ENCODE measurements at places on chromosomes 6 and 20.

DNA sequence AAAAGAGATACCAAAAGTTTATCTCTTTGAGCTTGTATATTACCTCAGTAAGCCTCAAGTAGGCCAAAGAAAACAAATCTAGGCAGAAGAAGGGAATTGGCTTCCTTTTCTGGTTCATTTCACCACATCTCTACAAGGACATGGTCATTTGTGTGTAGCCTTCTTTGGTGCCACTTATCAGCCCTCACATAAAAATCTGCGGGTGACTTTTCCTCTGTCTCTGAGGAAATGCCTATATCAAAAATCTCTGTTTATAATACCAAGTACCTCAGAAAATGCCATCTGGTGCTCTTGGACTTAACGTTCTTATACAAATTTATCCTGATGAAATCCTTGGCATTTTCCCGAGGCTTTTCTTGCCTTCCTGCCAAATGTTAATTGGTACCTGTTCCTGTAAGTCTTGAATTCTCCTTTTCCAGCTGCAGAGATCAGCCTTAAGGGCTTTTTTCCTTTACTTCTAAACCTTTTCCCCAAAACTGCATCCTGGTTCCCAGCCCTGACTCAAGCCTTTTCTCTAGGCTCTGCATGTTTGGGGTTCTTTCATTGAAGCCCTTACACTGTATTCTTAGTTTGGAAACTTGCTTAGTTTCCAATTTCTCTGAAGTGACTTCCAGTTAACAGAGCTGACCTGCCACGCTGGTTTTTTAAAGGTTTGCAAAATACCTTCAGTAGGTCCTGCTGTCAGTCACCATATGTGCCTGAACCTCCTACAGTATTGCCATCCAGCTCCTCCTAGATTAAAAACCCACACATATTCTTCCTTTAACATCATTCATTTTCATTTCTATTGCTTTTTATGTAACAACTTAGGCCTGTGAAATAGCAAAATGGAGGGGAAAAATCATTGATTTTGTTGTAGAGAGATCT lies 191.2 kb upstream of the PREP start:
- no peak for DNase-seq

- no peak for DNase-seq
Measured at GRCh38 chr6:155444120-155444917, 11.3 kb downstream of the NOX3 start.

DNA sequence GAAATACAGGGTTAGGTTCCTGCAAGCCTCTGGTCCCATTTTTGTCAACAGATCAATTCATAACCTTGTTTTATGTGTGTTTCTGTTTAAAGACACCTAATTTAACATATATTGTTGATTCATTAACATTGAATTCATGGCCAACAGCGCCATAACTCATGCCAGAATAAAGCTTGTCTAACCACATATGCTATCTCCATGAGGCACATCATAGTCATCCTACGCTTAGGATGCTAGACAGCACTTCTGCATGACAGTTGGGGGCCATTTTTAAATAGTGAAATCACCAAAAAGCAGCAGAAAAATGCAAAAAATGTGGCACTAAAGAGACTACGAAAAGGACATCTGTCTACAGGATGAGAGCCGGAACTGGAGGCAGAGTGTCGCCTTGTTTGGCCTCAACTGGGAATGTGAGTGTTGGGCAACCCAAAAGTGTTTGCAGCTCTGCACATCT lies 37.9 kb downstream of the TRAM2 start:
- peak; percentile 73 for DNase-seq

- DNase-seq: no peak
Measured at GRCh38 chr20:45782890-45783289, 8.8 kb downstream of the WFDC3 start.

DNA sequence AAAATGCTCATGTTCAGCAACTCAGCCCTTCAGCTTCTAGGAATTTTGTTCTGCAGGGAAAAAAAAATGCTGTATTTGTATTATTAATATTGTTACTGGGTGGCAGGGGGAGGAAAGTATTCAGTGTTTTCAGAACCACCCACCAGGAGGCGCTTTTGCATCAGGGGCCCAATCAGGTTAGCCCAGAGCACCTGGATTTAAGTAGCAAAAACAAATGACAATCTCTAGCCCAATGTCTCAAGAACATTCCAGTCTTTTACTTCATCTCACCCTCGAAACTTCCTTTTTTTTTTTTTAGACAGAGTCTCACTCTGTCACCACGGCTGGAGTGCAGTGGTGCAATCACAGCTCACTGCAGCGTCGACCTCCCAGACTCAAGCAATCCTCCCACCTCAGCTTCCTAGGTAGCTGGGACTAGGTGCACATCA lies 635 bp upstream of the C20orf203 start:
- DNase-seq: peak; percentile 6

DNA sequence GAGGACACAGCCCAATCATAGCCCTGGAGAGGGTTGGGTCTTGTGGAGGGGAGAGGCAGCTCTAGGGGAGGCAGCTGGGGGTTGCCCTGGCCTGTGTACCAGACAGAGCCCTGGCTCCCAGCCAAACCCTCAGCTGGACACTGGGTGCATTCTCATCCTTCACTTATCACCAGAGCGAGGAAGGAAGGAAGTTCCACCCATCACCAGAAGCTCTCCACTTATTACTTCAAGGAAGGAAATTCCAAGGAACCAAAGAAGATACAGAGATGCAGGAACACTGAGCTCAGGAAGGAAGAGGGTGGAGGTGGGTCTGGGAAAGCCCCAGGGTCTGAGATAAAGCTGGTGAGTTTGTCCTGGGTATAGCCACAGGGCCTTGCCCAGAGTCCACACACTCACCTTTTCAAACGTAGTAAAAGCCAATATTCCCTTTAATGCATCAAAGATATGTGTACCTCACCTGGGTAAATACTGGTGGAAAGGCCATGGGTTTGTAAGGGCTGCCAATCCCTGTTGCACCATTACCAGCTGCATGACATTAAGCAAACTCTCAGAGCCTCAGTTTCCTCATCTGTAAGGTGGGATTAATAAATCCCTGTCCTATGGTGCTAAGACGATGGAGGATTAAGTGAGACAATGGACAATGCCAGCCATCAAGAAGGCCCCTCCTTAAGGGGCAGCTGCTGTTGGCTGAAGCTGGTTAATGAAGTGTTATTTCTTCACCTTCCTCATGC lies 109.7 kb upstream of the NAA20 start:
- DNase-seq: no peak

GRCh38 chr6:75633045-75633444 lies 31.4 kb downstream of the SENP6 start:
- no peak for DNase-seq

DNA sequence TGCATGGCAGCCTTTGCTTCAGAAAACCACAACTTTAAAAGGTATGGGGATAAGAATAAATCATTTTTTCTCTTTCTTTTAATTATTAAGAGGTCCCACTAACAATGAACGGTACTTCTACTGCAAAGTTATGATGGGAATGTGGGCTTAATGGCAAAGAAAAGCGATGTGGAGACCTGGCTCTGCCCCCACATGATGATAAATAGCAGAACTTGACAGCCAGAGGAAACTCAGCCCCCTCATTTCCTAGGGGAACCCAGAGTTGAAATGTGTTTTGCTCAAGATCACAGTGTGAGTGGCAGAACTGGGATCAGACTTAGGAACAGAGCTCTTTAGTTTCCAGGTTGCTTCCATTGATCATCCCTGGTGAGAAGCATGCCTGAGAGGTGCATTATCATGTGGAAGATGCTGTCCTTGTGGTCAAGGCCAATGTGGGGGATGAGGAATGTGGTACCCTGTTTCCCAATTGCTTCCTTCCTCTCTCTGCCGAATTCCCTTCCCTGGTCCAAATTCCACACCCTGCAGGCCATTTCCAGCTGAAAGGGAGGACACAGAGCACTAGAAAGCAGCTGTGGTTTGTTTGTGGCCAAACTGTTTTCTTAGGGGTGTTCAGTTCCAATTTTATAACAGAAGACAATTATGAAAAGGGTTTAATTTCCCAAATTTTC lies 66.0 kb downstream of the BACH2 start:
- no peak for DNase-seq

GRCh38 chr6:136317021-136317694 lies 27.5 kb upstream of the BCLAF1 start:
- peak; percentile 32 for DNase-seq

DNA sequence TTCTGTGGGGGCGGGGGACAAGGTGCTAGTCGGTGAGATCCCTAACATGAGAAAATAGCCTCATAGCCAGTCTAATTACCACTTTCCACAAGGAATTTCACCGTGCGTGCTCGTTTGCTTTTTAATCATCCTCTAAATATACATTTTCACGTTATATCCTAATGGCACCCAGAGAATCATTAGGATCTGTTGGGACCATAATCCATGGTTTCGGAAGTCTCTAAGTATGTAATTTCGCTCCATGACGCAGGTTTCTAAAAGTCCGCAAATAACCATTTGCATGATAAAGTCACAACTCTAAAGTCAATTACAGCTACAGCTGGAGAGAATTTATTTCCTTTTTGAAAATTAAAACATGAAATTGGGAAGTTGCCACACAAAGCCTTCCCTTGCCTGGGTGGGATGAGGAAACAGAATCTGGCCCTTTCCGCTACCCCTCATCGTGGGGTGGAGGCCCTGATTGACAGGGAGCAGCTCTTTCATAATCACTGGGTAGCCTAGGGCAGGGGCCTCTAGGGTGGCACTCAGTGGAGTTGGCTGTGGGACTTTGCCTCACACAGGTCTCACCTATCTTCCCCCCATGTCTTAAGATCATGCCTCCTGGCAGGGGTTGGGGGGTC lies 81.9 kb downstream of the LRFN2 start:
- no peak for DNase-seq

GRCh38 chr20:56748476-56749377 lies 119.6 kb downstream of the TFAP2C start:
- DNase-seq: no peak

- DNase-seq: no peak
Measured at GRCh38 chr6:154624038-154624599, 109.1 kb upstream of the SCAF8 start.

DNA sequence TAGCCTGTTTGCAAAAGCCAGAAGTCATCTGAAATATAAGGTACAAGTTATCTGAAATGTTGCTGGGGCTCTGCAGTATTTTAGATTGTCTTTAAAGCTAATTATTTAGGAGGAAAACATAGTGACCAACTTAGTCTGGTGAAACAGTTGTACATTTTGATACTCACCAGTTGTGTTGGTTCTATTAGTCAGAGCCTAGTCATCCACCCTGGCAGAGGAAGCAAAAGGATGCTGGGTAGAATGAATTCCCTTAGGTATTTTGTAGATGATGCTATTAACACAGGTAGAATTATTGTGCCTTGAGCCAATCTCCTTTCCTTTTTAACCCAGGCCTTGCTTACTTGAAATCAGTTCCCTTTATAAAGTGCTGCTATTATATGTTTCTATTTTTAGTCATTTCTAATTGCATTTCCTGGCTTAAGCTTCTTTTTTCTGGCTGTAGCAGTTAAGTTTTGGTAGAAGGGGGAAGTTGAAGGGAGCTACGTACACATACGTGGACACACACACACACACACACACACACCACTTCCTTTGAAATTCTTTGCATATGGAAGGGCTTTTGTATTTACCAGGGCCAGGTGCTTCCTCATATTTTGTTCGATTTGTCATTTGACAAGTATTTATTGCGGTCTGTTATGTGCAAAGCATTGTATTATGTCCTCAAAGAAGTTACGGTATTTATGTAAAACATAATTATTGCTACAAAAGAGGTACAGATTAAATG lies 82.4 kb downstream of the RTN4IP1 start:
- no peak for DNase-seq

DNA sequence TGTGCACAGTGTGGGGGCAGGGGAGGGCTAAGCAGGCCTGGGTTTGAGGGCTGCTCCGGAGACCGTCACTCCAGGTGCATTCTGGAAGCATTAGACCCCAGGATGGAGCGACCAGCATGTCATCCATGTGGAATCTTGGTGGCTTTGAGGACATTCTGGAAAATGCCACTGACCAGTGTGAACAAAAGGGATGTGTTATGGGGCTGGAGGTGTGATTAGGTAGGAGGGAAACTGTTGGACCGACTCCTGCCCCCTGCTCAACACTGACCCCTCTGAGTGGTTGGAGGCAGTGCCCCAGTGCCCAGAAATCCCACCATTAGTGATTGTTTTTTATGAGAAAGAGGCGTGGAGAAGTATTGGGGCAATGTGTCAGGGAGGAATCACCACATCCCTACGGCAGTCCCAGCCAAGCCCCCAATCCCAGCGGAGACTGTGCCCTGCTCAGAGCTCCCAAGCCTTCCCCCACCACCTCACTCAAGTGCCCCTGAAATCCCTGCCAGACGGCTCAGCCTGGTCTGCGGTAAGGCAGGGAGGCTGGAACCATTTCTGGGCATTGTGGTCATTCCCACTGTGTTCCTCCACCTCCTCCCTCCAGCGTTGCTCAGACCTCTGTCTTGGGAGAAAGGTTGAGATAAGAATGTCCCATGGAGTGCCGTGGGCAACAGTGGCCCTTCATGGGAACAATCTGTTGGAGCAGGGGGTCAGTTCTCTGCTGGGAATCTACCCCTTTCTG lies 44.0 kb upstream of the TTPAL start:
- no peak for DNase-seq

GRCh38 chr6:142155895-142156757 lies 9.1 kb downstream of the VTA1 start:
- DNase-seq: no peak

- DNase-seq: no peak
Measured at GRCh38 chr6:111478064-111478476, 4.9 kb downstream of the REV3L start.

DNA sequence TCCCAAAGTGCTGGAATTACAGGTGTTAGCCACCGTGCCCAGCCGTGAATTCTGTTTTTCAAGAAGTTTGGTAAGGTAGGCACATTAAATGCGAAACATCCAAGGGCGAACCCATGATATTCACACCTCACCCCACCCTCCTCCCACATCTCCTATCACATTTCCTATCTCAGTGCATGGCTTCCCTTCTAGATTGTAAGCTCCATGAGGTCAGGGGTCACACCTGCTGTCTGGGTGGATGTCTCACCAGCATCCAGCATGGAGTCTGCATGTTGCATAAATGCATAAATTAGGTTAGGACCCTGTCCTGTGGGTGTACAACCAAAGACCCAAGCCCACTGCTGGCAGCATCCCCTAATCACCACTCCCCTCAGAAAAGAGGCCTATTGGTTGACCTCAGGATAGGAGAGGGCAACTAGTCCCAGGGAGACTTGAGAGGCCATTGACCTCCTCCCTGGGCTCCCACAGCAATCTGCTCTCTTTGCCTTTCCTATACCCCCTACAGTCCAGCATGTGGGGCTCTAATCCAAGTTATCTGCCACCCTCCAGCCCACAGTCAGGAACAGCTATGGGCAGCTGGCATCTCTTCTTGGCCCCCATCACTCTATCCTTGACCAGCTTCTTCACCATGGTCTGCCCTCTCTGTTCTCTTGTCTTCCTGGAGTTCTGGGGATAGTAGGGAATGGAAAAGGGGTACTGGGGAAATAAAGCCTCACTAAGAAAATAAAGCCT lies 4.2 kb downstream of the PRRT1 start:
- no peak for DNase-seq

DNA sequence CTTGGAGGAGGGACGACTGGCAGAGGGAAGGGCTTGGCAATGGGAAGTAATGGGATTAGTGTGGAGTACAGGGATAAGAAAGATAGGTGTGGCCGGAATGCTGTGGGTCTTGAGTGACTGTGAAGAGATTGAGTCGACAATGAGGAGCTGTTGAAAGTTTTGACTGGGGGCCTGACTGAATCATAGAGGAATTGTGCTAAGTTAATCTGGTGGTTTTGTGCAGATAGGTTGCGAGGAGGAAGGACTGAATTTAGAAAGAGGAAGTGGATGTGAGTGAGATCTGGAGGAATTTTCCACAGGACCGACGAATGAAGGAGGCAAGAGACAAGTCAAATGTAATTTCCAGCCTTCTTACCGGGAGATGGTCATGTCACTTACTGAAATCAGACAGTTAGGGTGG lies 143.9 kb upstream of the RALGAPA2 start:
- no peak for DNase-seq

Measured in GM04504 (cell line).